ENCODE measurements at places on chromosomes 16 and 17.
A peak's percentile ranks its signal among the peaks of the same experiment; 100 is the strongest.

GRCh38 chr16:66477028-66477515 is 50.0 kb downstream of the BEAN1 start:
- DNase-seq: no peak

- DNase-seq: no peak
These were observed 37.4 kb downstream of the ZDHHC7 start for GRCh38 chr16:84973776-84974523.

DNA sequence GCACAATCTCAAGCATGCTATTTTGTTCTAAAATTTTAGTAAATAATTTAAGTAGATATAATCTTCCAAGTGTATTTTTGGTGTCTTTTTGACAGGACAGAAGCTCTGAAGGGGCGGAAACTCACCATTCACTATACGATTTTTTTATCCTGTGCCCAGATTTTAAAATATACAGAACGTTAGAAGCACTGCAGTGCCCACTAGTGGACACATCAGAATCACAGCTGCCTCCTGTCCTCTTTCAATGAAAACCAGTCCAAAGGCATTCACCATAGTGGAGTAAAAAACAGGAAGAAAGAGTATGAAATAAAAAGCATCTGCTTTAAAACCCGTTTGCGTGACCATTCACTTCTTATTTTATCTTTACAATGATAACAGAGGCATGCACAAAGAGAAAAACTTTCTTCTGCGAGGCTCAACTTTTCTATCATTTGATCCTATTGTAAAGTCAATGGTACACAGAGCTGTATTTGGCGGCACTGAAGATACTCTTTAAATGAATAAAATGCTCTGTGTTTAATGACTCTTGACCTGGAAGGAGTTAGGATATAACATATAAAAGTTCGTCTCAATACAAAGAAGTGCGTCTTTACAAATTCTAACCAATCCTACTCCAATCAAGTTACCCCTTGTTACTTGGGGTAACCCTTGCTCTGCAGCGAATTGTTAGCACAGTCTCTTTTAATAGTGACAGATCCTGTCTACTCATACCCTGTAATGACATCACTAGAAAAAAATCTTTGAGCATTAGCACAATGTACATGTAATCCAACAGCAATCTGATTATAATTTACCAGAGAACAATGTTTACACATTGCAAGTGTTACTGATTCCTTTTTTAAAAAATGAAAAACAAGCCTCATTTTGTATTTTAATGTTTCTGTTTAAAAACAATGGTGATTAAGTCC is 339.8 kb upstream of the PSMD7 start:
- DNase-seq: peak; percentile 7

- no peak for DNase-seq
These were observed 19.6 kb upstream of the GINS2 start for GRCh38 chr16:85708338-85708737.

- DNase-seq: no peak
These were observed 133.2 kb upstream of the HS3ST3A1 start for GRCh38 chr17:13734880-13735279.

- DNase-seq: no peak
These were observed 125.0 kb upstream of the IRX5 start for GRCh38 chr16:54805648-54806047.

GRCh38 chr17:9225305-9226101 is 204.2 kb downstream of the NTN1 start:
- DNase-seq: no peak

DNA sequence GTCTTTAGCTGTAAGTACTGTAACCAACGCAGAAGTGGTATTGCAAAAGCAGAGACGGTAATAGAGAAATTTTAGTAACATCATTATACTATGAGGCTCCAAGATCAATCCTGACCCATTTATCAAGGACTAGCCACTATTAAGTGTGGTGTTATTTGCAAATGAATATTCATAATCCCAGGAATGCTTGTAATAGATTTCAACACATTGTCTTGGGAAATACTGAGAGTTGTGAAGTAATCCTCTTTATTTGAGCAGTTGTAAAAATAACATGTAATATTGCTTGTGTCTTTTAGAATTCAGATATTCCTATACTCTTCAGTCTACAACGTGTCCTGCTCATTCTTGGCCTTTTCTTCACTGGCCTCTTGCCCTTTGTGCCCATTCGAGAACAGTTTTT is 46.4 kb downstream of the GDPD1 start:
- DNase-seq: no peak

DNA sequence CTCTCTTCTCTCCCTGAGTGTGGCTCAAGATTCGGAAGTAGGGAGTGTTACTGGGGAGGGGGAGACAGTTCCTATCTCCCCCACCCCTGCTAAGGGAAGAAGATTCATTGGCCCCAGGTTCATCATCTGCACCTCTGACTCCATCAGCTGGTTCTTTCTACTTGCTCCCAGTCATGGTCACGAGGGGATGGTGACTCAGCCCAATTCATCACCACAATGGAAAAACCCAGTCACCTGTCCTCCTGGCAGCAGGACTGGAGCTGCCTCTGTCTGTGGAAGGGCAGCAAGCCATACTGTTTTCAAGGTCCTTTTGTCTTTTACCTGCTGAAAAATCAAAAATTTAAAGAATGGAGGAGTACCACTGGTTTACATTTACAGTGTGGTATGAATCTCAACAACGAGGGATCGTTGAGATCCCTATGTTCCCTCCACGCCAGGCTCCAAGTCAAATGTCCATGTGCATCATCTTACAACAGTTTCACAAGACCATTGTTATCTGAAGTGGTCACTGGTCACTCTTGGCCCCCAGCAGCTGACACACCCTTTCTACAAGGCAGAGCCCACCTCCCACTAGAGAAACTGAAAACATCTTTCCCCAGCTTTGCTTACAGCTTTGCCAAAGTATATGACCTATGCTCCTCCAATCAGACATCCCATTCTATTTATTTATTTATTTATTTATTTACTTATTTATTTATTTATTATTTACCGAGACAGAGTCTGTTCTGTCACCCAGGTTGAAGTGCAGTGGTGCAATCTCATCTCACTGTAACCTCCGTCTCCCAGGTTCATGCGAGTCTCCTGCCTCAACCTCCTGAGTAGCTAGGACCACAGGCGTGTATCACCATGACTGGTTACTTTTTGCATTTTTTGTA is 40.4 kb upstream of the NDRG4 start:
- no peak for DNase-seq

DNA sequence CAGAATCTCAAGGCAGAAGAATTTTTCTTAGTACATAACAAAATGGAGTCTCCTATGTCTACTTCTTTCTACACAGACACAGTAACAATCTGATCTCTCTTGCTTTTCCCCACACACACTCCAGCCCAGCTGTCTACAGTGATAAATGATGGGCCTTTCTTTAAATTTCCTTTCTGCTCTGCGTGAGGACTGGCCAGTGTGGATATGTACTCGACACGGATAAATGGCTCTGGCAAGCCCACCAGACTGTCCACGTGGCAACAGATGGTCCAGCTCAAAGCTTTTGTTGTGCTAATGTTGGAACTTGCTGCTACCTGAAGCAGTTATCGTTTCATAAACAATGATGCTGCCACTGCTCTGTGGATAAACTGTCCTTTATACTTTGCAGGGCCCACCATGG is 410.7 kb downstream of the TMEM114 start:
- no peak for DNase-seq

GRCh38 chr17:45288825-45289224 is 26.9 kb upstream of the SPATA32 start:
- DNase-seq: no peak

DNA sequence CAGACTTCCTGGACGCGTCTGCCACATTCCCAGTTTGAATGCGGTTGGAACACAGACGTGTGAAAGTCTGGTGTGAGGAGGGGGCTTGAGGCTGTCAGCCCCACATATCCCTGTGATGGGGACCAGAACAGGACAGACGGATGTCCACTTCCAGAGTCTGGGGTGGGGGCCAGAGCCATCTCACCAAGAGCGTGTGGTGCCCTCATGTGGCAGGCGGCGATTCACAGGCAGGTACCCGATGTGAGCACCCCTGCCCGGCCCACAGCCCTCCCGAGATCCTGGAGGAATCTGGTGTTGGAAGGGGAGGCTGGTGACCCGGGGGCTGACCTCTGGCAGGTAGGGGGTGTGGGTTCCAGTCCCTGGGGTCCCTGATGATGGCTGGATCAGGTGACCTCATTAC is 51.5 kb downstream of the ENGASE start:
- DNase-seq: no peak

DNA sequence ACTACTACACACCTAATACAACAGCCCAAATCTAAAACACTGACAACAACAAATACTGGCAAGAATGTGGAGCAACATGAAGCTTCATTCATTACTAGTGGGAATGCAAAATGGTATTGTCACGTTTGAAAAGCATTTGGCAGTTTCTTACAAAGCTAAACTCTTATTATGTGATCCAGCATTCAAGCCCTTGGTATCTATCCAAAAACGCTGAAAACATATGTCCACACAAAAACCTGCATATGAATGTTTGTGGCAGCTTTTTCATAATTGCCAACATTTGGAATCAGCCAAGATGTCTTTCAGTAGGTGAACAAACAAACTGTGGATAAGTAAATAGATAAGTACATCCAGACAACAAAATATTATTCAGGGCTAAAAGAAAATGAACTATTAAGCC is 501.1 kb upstream of the KIF2B start:
- no peak for DNase-seq

- no peak for DNase-seq
These were observed 17.6 kb upstream of the PHF12 start for GRCh38 chr17:28968914-28969295.

- peak; percentile 7 for DNase-seq
These were observed 3.6 kb upstream of the CBX4 start for GRCh38 chr17:79842656-79843473.

- DNase-seq: no peak
These were observed 21.2 kb downstream of the ATP6V0D1 start for GRCh38 chr16:67459861-67460150.

DNA sequence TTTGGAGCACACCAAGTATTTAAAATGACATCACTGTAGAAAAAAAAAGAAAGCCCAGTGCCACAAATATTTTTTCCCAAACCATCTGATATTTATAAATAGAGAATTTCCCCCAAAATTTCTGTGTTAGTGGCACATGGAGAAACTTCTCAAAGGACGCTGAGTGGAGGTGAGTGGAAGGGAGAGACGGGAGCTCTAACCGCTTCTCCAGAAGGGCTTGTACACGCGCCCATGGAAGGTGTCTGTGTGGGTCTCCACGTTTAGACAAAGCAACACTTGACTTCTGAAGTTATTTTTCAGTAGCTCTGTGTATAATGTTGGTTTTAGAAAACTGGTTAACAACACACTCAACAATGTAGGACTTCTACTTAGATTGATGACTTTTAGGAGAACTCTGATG is 1.0 kb downstream of the MYOCD start:
- DNase-seq: no peak

- DNase-seq: no peak
These were observed 17.2 kb downstream of the TMEM114 start for GRCh38 chr16:8572919-8573724.

- DNase-seq: no peak
These were observed 19.3 kb upstream of the CFAP20 start for GRCh38 chr16:58148526-58148925.

DNA sequence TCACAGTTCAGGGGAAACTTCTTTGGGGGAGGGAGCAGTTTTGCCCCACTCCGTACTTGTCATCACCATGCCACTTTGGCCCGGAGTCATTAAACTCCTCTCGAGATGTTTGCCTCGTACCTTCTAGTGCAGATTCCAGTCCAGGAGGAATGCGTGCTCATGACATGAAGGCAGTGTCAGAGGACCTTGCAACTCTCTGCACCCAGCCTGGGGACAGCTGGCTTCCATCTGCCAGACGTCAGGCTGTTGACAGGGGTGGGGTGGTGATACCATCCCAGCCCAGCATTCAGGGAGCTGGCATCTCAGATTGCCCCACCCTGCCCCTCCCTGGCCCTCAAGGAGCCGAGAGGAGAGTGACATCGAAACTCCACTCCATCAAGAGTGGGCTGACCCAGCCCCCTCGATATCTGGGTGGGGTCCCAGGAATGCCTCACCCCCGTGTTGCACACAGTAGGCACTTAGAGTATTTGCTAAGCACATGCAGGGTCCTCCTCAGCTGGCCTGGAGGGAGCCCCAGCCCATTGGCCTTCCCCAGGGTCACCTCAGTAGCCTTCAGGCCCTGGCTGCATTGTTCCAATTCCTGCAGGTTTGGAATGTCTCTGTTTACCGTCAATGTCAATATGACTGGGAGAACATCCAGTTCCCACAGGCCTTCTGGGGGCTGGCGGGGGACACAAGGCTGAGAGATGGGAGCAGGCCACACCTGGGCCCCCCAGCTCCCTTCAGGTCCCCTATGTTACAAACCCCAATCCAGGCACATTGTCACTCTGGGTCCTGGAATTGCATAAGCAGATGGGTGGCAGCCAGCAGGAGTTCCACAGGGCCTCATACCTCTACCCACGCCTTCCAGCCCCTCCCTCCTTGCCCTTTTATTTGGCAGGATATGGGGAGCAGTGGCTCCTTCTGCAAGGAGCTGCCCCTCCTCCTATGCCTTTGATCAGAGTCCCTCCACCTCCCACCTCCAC is 21.3 kb upstream of the EMP2 start:
- DNase-seq: no peak

GRCh38 chr16:81730090-81731051 is 48.7 kb upstream of the PLCG2 start:
- peak; percentile 41 for DNase-seq

DNA sequence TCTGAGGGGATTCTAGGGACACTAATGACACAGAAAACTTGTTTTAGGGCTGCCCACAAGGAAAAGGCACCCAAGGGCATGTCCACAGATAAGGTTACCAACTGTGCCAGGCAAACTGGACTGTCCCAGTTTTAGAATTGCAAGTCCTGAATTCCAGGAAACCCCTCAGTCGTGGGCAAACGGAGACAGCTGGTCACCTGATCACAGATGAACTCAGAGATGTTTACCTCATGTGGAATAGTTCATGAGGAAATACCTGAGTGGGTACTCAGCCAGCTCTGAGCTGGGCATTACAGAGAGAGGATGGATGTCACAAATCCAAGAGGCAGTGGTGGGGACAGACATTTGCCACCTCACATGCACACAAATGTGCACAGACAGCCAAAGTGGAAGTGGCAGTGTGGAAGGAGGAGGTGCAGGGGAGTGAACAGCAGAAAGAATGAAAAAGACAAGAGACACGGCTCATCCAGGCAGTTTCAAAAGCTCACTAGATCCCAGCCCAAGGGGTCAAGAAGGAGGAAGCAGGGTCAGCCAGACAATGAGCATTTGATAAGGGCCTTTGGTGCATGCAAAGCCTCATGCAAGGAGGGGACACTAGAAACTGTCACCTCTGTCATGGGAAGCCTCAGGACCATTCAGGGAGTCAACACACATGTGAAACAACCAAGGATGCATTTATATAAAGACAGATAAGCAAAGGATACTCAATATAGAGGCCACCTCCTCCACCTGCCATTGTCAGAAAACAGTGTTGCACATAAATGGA is 24.8 kb downstream of the TTLL6 start:
- no peak for DNase-seq

- DNase-seq: no peak
These were observed 22.7 kb downstream of the RNF43 start for GRCh38 chr17:58394534-58395223.

GRCh38 chr16:35306915-35307314 is 1847.5 kb downstream of the TP53TG3F start:
- DNase-seq: no peak

- DNase-seq: no peak
These were observed 4.9 kb upstream of the POLR3E start for GRCh38 chr16:22292320-22292719.

All from CD4-positive, alpha-beta T cell treated with Interleukin-15 for 4 hours (primary cell).